ENCODE measurements at places on chromosomes 2 and 18.

- DNase-seq = peak; percentile 72
Measured at GRCh38 chr2:49973917-49974368, 819.6 kb upstream of the FSHR start.

GRCh38 chr2:98570356-98570755 lies 38.0 kb downstream of the COA5 start:
- DNase-seq = no peak

DNA sequence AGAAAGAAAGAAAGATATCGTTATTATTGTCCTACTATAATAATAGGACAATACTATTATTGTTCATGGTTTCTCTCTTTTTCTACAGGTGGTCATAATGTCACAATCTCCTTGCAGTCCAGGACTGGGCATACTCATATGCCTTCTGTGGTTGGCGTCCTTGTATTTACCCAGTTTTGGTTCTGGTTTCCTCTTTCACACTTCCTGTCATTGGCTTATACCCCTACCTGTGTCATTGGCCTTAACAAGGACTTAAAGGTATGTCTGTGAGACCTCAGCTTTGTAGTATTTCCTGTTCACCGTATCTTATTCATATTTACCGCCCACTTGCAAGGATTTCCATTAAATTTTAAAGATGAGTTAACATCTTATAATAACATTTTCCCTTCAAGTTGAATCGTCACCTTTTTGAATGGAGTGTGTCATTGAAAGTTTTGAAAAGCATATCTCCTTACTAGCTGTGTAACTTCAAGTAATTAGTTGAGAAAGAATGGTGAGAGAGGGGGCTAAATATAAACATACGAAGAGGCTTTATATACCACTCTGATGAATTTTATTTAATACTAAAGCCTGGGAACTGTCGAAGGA lies 36.5 kb upstream of the HTR2B start:
- DNase-seq = no peak

DNA sequence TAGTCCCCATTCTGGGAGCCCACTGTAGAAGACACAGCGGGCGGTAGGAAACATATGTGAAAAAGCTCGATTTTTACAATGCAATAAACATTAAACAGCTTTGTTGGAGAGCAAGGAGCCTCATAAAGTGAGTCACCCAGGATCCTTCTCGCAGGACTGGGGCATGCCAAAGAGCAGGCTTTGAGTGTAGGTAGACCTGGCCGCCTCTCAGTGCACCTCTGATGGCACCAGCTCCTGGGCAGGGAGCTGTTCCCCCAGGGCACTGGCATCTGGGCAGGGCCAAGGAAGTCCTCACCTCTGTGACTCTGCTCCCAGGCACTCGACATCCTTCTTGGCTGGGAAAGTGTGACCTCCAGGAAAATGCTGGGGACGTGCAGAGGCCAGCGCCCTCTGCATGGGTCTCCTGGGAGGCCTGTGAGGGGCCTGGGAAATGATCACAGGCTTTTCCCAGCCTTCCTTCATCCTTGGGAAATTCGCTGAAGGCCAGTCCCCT lies 94.2 kb downstream of the POLR1A start:
- DNase-seq = no peak

- DNase-seq = peak; percentile 90
Measured at GRCh38 chr2:158269143-158269542, 167.5 kb downstream of the UPP2 start.
